K562 (cell line): ENCODE measurements at places on chromosomes 5 and 9. TPM values are rescaled to one million over a fixed set of nuclear protein-coding genes. Genes with fewer than 3 reads are reported as not detected.

The CARTPT gene
- not detected in 2 replicates for total RNA-seq

GRCh38 chr9:98856982-98857381, 49.5 kb downstream of the GALNT12 start:
- no peak for DNase-seq

The ZDHHC21 gene
- total RNA-seq, result 0.72 and 1.5 TPM in 2 replicates

DNA sequence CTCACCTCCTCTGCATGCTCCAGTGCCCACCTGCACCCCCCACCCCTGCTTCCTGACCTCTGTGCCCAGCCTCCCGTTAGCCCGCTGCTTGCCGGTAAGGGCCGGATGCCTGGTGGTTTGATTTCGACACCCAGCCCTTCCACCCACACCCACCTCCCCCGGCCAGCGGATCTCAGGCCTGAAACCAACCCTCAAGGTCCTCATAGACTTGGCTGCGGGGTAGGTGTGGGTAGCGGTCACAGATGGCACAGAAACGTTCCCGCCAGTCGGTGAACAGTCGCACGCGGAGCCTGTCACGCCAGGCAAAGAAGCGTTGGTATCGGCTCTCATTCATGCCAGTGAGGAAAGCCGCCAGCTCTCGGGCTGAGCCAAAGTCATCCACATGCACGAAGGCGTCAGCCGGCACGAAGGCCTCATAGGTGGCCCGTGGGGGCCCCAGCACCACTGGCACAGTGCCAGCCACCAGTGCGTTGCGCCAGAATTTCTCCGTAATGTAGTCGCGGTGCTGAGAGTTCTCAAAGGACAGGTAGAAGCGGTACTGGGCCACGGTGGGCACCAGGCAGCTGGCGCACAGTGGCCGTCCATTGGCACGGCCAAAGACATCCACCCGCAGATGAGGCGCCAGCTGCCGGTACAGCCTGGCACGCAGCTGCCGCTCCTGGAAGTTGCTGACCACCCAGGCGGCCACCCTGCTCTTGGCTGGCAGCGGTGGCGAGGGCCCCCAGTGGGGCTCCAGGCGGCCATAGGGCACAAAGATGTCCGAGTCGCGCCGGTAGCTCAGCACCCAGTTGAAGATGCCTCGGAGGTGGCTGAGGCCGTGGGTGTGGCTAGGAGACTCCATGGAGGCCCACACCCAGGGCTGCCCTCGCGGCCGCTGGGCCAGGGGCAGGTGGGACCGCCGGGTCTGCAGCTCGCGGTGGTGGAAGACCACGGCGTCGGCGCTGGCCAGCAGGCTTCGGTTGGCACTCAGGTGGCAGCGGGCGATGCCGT, 1.1 kb downstream of the FUT7 start:
- no peak for DNase-seq

The SLC34A1 gene
- total RNA-seq, result not detected in 2 replicates

The DMRT3 gene
- not detected in 2 replicates for total RNA-seq

DNA sequence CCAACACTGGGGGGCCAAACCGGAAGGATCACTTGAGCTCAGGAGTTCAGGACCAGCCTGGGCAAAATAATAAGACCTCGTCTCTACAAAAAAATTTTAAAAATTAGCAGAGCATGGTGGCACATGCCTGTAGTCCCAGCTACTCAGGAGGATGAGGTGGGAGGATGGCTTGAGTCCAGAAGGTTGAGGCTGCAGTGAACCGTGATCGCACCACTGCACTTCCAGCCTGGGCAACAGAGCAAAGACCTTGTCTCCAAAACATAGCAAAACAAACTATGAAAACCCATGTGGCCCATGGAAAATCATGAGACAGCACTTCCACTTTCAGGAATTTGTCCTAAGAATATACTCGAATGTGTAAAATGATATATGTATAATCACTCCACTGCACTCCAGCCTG, 6.1 kb downstream of the SETX start:
- no peak for DNase-seq
